SHP77 treated with DMSO at 0.1 percent for 48 hours (cell line): ENCODE measurements at places on chromosomes 7 and 10.

DNA sequence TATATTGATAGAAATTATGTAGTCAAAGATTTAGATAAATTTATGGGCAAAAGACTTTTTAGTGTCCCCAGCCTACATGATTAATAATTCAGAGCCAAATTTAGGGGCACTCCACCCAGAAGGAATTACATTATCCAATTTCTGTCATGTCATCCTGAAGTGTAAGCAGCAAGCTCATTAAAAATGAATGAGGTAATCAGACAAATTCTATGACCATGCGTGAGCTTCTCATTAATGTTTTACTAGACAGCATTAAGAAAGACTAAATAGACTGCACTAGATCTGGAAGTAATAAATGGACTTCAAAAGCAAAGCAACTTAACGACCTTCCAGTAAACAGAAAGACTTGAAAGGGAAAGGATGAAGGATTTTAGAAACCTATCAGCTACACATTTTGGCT lies 22.7 kb upstream of the TRUB1 start:
- no peak for DNase-seq

- DNase-seq = no peak
Observed at GRCh38 chr7:158979635-158980351, 123.4 kb downstream of the DYNC2I1 start.

GRCh38 chr10:24468281-24468751 lies 255.4 kb downstream of the ARHGAP21 start:
- no peak for DNase-seq

GRCh38 chr7:47153058-47153457 lies 428.9 kb downstream of the TNS3 start:
- peak; percentile 64 for DNase-seq

DNA sequence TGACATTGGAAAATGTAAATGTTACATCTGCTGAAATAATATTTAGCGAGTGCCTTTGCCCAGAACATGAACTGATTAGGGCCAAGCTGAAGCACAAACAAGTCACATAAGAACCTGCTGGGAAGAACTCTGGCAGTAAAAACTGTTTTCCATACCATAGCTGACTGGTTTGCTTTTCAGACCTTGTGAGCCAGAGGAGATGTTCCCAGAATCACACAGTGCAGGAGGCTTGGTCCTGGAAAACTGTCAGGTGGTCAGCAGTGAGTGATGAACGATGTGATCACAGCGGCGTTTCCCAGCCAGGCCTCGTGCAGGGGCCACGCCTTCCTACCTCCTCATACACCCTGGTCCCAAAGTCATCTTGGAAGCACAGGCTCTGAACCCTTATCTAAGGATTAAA lies 164.2 kb upstream of the EEPD1 start:
- no peak for DNase-seq

- DNase-seq = no peak
Observed at GRCh38 chr7:123645516-123645915, 10.2 kb upstream of the LMOD2 start.

DNA sequence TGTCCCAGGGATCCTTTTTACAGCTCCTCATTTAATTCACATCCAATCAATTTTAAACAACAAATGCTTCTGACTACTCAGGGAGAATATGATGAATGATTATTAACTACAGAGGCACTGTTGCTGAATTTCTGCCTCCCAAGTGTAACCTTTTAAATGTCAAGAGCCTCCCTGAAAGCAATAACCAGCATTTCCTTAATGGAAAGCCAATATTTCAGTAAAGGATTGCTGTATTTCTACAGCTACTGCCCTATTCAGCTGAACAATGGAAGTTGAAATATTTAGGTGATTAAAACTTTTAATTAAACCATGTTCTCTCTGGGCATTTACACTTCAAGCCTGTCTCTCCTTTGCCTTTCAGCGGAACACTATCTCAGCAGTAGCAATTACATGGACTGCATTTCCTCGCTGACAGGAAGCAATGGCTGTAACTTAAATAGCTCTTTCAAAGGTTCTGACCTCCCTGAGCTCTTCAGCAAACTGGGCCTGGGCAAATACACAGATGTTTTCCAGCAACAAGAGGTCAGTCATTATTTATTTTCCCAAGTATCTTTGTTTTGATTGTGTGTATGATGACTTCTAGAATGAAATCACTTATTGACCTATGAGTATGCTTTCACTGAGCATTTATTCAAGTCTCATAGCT lies 304.7 kb downstream of the BICC1 start:
- DNase-seq = no peak

- no peak for DNase-seq
Observed at GRCh38 chr7:6234384-6234783, 38.0 kb downstream of the CYTH3 start.

GRCh38 chr10:91511549-91512330 lies 101.6 kb downstream of the HECTD2 start:
- no peak for DNase-seq

DNA sequence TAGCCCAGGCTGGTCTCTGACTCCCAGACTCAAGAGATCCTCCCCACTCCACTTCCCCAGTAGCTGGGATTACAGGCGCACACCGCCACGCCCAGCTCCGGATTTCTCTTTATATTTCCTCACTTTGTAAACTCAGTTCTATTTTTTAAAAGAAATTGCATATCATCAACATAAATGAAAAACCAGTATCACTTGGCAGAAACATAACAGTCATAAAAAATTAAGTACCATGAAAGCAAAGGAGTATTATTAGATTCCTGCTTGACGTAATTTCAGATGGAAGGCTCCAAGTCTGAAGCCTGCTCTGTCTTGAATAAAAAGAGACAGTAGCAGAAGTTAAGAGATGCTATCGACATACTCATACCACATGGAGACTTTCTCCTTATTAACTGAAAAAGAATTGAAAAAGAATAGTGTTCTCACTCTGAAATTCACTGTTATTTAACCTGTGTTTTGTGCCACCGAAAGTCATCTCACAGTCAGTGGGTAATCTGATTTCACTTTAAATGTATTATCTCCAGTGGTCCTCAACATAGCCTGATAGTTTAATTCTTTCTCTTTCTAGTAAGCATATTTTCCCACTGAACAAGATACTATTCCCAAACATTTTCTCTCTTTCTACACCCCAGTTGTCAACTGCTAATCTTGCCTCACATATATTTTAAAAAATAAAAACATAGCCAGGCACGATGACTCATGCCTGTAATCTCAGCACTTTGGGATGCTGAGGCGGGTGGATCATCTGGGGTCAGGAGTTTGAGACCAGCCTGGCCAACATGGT lies 40.3 kb upstream of the ADRB1 start:
- no peak for DNase-seq

GRCh38 chr7:33388332-33388731 lies 259.0 kb downstream of the BBS9 start:
- no peak for DNase-seq

GRCh38 chr10:35685402-35685801 lies 43.3 kb upstream of the FZD8 start:
- no peak for DNase-seq

GRCh38 chr7:3977391-3977790 lies 676.3 kb downstream of the SDK1 start:
- no peak for DNase-seq

DNA sequence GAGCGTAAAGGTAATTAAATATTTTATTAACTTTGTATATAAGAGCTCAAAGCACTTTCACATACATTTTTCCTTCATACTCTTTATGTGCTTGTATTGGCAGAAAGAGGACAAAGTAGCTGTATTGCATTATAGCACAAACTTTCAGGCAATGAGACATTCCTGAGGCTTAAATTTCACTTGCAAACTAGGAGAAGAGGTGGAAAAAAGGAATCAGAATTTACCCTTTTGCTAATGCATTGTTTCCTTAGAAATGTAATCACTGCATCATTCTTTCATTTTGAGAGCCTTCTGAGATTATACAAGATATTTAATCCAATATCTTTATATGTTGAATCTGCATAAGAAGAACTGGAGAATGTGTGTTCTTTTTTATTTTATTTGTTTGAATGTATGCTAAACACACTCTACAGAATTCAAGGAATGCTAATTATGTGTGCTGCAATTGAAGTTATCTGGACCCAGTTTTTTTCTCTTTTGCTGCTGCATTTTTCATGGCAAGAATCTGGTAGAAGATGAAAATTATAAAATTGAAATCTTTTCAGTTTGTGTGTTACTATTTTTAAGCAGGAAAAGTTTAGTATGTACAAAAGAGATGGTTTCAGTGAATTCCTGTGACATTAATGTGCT lies 185.1 kb downstream of the NXPH1 start:
- DNase-seq = no peak

GRCh38 chr10:112628951-112629609 lies 182.1 kb downstream of the VTI1A start:
- DNase-seq = no peak

DNA sequence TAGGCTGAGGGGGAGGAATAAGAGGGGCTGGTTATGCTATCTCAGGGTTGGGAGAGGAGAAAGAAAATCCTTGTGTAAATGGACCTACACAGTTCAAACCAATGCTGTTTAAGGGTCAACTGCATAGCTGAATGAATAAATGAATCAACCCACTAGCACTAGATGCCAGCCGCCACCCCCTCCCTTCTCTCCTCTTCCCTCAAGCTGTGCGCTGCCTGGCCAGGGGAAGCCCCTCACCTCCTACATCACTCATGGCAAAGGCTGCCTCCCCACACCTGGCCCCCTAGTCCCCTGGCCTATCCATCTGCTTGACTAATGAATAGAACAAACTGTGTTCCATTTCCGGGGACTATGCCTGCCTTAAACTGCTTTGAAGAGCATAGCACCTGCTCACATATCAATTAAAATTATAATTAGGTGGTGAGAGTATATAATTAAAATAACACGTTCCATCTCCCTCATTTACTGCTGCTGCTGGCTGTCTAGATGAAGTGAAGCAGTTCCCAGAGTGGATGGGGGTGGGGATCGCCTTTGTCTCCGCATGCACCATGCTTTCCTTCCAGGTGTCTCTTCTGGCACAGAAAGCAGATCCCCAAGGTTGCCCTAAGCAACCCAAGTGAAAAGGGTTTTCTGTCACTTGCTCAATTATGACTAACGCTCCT lies 32.6 kb downstream of the GRID1 start:
- DNase-seq = no peak

DNA sequence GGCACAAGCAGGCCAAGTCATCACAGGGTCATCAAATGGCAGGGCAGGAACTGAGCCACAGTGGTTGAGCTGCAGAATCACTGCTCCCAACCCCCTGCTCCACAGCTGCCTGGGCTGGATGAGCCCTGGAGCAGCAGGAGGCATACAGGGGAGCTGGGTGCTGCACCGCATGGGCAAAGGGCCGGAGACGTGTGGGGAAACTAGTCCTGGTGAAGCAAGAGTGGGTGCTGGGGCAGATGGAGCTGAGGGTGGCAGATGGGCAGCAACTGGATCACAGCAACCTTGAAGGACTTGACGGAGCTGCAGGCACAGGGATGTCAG lies 16.0 kb upstream of the VOPP1 start:
- no peak for DNase-seq

- DNase-seq = peak; percentile 55
Observed at GRCh38 chr7:85186521-85187241, at the start of gene SEMA3D. TSS of gene SEMA3D (minus strand) at chr7:85187056. CDS start at chr7:85121891, 65,165 bp downstream.

GRCh38 chr10:11724938-11725776 lies 17.0 kb upstream of the ECHDC3 start:
- peak; percentile 60 for DNase-seq

DNA sequence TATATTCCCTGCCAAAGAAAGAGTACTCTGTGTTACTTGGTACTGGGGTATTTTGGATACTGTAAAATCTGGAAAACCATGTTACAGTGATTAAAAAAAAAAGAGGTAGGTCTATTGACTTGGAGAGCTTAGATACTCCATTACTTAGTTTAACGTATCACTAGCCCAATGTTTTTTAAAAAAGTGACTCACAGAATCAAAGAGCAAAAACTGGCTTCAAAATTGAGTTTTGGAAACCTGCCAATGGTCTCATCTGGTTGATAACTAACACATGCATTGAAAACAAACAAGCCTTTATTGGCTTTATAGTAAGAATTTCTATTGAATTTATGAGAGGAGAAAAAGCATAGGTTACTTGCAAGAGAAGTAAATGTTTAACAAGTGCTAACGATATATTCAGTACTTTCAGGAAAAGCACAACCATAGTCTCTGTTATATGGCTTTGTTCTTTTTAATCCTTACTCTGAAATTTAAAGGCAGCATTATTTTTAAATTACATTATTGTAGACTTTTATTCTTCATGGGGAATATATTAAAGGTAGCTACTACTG lies 563.3 kb upstream of the SORCS1 start:
- no peak for DNase-seq

- no peak for DNase-seq
Observed at GRCh38 chr7:99128076-99128950, 15.6 kb downstream of the SMURF1 start.

DNA sequence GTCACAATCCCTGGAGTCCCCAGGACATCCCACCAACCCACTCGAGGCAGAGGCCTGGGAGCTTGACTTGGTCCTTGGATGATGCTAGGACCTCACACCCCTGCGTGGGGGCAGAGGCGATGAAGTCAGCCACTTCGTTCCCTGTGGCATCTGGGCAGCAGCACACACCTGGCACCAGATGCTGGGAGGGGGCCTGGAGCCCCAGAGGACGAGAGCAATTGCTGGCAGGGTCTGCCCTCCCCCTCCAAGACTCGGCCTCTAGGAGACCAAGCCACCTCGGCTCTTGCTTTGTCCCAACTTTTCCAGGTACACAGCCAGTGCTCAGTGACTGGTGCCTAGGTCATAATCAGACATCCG lies 39.1 kb downstream of the DPYSL4 start:
- DNase-seq = no peak

- DNase-seq = no peak
Observed at GRCh38 chr7:51950813-51951212, 634.2 kb upstream of the COBL start.

DNA sequence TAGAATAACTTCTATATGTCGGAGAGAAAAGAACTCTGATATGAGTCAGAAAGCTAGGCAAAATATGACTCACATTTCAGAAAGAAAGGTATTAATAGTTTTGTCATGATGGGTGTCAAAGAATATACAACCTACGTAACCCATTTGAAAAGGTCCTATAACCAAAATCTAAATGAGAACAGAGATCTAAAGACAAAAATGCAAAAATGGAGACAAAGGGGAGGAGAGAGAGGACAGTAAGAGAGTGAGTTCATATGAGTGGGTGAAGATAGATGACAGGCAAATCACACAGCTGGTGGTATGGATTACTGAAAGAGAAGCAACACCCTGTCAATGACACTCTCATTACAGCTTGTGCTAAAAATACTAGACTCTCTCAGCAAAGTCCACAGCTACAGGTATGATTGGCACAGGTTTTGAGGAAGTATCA lies 25.6 kb downstream of the ANKMY2 start:
- DNase-seq = no peak

DNA sequence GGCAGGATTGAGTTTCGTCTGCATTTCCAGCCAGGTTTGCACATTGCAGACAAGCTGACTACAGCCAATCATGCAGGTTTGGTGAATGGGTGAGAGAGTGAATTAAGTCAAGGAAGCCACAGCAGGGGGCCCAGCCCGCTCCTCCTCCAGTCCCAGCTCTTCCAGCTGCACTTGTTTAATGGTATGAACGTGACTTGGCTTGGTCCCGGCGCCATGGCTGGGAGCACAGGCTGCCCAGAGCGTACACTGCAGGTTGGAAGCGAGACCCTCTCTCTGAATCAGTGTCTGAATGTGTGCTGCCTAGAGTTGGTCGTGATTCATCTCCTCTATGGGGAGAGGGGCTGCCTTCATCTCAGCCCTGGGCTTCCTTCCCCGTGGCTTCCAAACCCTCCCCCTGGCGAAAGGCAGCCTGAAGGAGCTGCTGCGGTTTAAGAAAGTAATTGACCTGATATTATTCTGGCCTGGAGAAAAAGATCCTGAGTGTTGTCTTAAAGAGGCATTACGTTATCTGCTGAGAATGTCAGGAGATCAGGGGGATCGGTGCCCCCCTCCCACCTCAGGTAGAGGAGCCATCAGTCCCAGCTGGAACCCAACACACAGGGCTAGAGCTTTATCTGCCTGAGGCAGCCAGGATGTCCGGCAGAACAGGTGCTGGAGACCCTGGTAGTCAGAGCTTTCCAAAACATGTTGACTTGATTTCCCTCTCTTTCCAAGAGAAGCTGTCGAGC lies 132.1 kb downstream of the COL26A1 start:
- DNase-seq = no peak
